ENCODE measurements at places on chromosomes 7 and 10. TPM values are rescaled to one million over a fixed set of nuclear protein-coding genes. Genes with fewer than 3 reads are reported as not detected.

The SLK gene
- 99.6 TPM for total RNA-seq

GRCh38 chr7:40697653-40698052, 562.8 kb downstream of the SUGCT start:
- H3K27ac ChIP-seq: no peak overlapping the region
- no peaks in the 10 kb centered on the region for H3K4me1 ChIP-seq
- H3K36me3 ChIP-seq: no peaks in the 10 kb centered on the region
- no peaks in the 10 kb centered on the region for H3K27me3 ChIP-seq

DNA sequence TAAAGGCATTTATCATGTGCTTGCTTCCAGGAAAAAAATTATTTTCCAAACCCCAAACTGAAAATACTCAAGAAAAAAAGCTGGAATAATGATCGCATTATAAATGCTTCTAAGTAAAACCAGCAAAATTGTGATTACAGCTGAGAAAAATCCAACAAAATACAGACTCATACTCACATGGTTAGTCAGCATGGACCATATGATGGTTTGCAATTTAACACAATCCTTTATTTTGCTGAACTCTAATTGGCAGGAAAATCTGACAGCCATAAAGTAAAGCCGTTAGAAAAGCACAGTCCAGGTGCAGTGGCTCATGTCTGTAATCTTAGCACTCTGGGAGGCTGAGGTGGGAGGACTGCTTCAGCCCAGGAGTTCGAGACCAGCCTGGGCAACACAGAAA, 59.6 kb downstream of the BRI3 start:
- no peak for ATAC-seq
- no peak overlapping the region for H3K27ac ChIP-seq
- no peaks in the 10 kb centered on the region for H3K36me3 ChIP-seq
- no peaks in the 10 kb centered on the region for H3K27me3 ChIP-seq
- H3K4me1 ChIP-seq: no peaks in the 10 kb centered on the region

The RPEL1 gene
- total RNA-seq: not detected

DNA sequence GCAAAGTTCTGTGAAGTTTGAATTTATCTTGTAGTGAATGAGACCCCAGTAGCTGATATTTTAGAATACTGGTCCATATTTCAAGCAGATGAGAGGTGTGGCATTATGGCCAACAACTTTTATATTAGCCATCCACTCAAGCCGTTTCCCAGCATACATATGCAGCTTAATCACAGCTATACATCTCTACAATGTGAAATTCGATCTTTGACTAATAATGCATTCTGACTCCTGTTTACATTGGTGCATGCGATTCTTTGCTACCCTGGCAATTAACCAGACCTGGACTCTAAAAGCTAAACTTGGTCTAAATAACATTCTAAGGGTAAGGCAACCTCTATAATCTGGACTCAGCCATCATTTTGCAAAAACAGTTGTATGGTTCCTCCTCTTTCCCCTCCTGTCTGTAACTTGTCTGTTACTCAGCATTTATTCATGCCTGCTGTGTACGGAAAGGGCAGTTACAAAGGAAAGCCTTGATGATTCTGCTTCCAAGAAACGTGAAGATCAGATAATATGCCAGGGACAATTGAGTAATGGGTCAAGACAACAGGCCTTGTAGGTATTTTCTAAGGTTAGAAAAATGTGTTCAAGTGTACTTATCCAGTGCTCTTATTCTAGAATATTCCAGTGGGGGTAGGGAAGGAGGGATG, 50.6 kb downstream of the PNLIPRP2 start:
- peaks cover 15% of the 10 kb centered on the region for H3K4me1 ChIP-seq
- peaks cover 16% of the 10 kb centered on the region for H3K27me3 ChIP-seq
- H3K4me3 ChIP-seq: no peak overlapping the region
- H3K27ac ChIP-seq: no peak overlapping the region
- no peaks in the 10 kb centered on the region for H3K36me3 ChIP-seq

DNA sequence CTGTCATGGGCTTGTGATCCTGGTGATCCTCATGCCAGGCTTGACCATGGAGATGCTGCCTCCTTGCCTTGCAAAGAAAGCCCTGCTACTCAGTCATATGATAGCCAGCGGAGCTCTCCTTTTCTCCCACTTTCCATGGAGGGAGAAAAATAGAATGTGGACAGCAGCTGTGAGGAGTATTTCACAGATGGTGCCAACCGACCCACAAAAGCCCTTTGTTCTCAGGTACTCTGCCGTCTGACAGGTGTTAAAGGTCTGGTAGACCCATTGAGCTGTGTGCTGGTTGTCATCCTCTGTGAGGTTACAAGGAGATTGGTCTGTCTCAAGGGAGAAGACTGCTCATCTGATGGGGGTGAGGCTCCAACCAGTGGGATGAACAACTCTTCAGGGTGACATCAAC, 29.5 kb upstream of the COBL start:
- no peak for ATAC-seq
- no peak overlapping the region for H3K4me3 ChIP-seq
- H3K36me3 ChIP-seq: no peaks in the 10 kb centered on the region

The PRF1 gene
- 0.96 TPM for total RNA-seq

- H3K27me3 ChIP-seq: no peaks in the 10 kb centered on the region
- no peak overlapping the region for H3K27ac ChIP-seq
- no peaks in the 10 kb centered on the region for H3K36me3 ChIP-seq
- H3K4me3 ChIP-seq: no peak overlapping the region
- H3K4me1 ChIP-seq: no peaks in the 10 kb centered on the region
- ATAC-seq: no peak
These were observed 11.2 kb upstream of the JAKMIP3 start for GRCh38 chr10:132054564-132054963.

DNA sequence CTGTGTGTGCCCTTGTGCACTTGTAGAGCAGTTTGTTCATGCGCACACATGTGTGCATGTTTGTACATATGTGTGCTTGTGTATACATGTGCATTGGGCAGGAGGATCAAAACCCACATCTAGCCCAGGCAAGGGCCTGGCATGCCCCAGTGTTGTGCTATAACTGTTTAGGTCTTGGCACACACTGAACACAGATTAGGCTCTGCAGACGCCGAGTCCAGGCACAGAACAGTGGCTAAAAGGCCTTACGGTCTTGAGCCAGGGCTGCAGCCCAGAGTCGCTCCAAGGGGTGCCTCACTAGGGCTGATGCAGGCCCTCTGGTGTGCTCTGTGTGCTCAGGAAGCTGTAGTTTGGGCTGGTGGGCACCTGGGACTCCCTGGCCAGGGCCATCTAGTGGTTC, 55.7 kb downstream of the YKT6 start:
- no peak overlapping the region for H3K4me3 ChIP-seq
- H3K27ac ChIP-seq: no peak overlapping the region
- no peaks in the 10 kb centered on the region for H3K27me3 ChIP-seq
- no peaks in the 10 kb centered on the region for H3K36me3 ChIP-seq

The MICU1 gene
- total RNA-seq: 40.3 TPM

The CUBN gene
- total RNA-seq: 2.1 TPM

- no peaks in the 10 kb centered on the region for H3K27me3 ChIP-seq
- H3K4me1 ChIP-seq: no peaks in the 10 kb centered on the region
- no peak overlapping the region for H3K4me3 ChIP-seq
- ATAC-seq: no peak
These were observed 20.8 kb upstream of the ALOX5 start for GRCh38 chr10:45353186-45353585.

DNA sequence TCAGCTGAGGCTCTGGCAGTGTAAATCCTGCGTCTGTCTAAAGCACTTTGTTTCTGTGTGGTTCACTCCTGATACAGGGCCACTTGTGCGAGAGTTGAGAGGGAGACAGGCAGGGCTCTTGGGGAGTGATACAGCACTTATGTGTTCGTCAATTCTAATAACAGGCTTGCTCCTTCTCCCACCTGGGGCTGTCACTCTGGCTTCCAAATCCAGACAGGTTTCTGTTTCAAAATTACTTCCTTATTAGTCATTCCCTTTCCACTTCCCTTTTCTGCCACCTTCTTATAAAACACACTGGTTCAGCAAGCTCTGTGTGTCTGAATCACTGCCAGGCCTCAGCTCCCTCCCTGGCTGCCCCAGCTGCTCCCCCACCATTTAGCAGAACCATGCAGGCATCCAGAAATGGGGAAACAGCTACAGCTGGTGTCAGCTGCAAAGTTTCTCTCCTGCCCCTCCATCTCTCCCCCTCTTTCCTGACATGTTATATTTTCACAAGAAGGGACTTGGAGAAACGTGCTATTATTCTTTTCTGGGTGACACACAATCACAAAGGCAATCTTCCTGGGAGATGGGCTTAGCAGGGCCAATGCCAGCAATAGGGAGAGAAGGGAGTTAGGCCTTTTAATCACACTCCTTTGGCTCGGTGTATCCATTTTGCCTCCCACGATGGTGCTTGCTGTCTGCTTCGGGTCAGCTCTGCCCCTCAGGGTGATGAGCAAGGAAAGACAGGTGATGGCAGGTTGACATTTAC, 58.4 kb upstream of the ZNRF2 start:
- no peaks in the 10 kb centered on the region for H3K27me3 ChIP-seq
- H3K4me3 ChIP-seq: no peak overlapping the region
- peaks cover 25% of the 10 kb centered on the region for H3K4me1 ChIP-seq
- peak; percentile 86 for ATAC-seq

The ZNF138 gene
- 8.3 TPM for total RNA-seq

The CTTNBP2 gene
- total RNA-seq: 6.1 TPM

- peaks cover 2% of the 10 kb centered on the region for H3K27me3 ChIP-seq
- no peak overlapping the region for H3K4me3 ChIP-seq
- no peak overlapping the region for H3K27ac ChIP-seq
- no peaks in the 10 kb centered on the region for H3K36me3 ChIP-seq
- no peaks in the 10 kb centered on the region for H3K4me1 ChIP-seq
These were observed 49.5 kb downstream of the BRI3 start for GRCh38 chr7:98330926-98331529.

DNA sequence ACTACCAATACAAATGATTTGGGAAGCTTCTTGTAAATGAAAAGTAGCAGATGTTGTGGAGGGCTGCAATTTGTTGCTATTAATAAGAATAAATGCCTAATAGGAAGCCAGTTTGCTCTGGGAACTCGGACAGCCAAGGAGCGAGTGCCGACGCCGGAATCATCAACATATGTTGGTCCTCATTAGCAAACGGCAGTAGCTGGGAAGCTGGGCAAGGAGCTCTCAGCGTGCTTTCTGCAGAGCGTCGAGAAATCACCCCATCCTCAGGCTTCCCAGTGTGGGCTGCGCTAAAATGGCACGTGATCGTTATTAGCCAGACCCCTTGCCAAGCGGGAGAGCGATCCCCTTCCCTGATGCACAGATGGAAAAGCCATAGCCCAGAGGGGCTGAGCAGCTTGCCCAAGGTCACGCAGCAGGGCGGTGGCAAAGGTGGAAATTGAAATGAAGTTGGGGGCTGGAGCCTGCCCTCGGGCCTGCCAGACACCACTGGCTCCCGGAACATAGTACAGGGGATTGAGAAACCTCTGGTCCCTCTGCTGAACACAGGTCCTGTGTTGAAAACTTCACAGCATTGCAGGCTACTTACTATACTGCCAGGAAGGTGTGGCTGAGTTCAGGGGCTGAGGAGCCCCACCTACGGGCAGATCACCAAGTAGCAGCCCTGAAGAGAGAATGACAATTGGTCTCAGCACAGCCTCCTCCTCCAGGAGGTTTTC, 326.9 kb downstream of the PLXNA4 start:
- no peak overlapping the region for H3K4me3 ChIP-seq
- H3K4me1 ChIP-seq: peaks cover 6% of the 10 kb centered on the region
- H3K27ac ChIP-seq: no peak overlapping the region
- ATAC-seq: no peak
- H3K27me3 ChIP-seq: no peaks in the 10 kb centered on the region
- H3K36me3 ChIP-seq: no peaks in the 10 kb centered on the region

GRCh38 chr7:110534241-110534931, 556.5 kb upstream of the LRRN3 start:
- no peaks in the 10 kb centered on the region for H3K36me3 ChIP-seq
- no peak for ATAC-seq

GRCh38 chr10:66928776-66929175, 2.9 kb downstream of the LRRTM3 start:
- peaks cover 12% of the 10 kb centered on the region for H3K4me1 ChIP-seq
- H3K4me3 ChIP-seq: no peak overlapping the region
- H3K27me3 ChIP-seq: peaks cover 43% of the 10 kb centered on the region
- ATAC-seq: no peak

The ASIC3 gene
- not detected for total RNA-seq

DNA sequence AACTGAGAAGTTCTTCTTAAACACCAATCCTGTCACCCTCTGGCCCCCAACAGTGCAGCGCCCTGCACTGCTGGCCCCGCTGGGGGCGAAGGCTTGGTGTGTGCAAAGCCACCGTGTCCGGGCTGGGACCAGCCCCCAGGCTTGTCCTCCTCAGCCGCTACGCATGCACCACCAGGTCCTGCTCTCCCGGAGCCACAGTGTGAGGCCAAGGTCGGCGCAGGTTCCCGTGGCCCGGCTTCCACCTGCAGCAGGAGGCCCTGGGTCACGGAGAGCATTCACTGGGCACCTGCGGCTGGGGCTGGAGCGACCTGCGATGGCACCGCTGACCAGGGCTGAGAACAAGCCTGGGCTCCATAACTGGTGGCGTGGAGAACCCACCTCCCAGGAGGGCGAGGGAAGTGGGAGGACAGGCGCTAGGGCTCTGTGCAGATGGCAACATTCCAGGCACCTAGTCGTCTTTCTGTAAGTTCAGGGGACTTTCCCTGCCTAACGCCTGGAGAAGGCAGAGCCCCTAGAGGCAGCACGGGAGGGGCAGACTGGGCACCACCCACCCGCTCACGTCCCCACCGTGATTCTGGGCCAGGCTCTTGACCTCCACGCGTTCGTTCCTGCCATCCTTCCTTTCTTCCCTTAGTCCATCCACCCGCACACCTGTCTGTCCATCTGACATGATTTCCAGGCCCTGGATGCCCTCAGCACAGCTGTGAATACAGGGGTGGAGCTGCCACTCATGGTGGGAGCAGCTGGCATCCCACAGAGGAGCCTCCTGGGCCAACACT, 271.6 kb downstream of the ELFN1 start:
- H3K27ac ChIP-seq: no peak overlapping the region
- peaks cover 5% of the 10 kb centered on the region for H3K4me1 ChIP-seq
- no peaks in the 10 kb centered on the region for H3K27me3 ChIP-seq
- H3K36me3 ChIP-seq: no peaks in the 10 kb centered on the region
- ATAC-seq: no peak

DNA sequence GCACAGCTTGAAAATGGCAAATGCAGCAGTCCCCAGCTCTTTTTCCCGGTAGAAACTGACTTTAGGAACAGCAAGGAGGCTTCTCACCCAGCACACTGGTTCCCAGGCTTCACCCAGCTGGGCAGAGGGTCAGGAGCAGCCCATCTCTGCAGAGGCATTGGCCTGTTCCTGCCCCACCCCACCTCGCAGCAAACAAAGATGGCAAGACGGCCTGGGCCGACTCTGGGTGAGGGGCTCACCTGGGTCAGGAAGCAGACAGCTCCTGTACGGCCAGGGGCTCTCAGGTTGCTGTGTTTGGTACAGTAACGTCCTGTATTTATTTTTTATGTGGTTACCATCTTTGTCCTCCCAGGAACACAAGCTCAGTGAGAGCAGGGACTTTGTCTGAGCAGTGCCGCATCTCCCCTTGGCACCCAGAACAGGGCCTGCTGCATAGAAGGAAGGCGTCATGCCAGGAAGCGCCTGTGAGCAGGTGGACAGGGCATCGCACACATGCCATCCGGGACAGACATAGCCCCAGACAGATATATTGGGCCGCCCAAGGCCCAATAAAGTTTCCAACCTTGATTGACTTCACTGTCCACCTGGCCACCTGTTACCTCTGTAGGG, 585.0 kb upstream of the FOXK1 start:
- no peak for ATAC-seq
- H3K27ac ChIP-seq: no peak overlapping the region
- H3K4me3 ChIP-seq: no peak overlapping the region
- H3K27me3 ChIP-seq: no peaks in the 10 kb centered on the region

- no peaks in the 10 kb centered on the region for H3K36me3 ChIP-seq
- H3K4me1 ChIP-seq: no peaks in the 10 kb centered on the region
- no peak overlapping the region for H3K4me3 ChIP-seq
- ATAC-seq: no peak
These were observed 24.3 kb downstream of the ABCB4 start for GRCh38 chr7:87451187-87451586.

The AKR1C2 gene
- total RNA-seq: 13.5 TPM
